ENCODE measurements at places on chromosomes 1 and 21. TPM values are rescaled to one million over a fixed set of nuclear protein-coding genes. Genes with fewer than 3 reads are reported as not detected.

Gene NOTCH2
- 37.4 TPM for polyA plus RNA-seq

Gene KRTAP13-2
- not detected for polyA plus RNA-seq

Gene OR6K3
- not detected for polyA plus RNA-seq

Gene ZNF683
- not detected for polyA plus RNA-seq

Gene SPRR2G
- polyA plus RNA-seq: not detected

Gene UBASH3A
- polyA plus RNA-seq: not detected

Gene ZBTB8A
- polyA plus RNA-seq: 1.8 TPM

DNA sequence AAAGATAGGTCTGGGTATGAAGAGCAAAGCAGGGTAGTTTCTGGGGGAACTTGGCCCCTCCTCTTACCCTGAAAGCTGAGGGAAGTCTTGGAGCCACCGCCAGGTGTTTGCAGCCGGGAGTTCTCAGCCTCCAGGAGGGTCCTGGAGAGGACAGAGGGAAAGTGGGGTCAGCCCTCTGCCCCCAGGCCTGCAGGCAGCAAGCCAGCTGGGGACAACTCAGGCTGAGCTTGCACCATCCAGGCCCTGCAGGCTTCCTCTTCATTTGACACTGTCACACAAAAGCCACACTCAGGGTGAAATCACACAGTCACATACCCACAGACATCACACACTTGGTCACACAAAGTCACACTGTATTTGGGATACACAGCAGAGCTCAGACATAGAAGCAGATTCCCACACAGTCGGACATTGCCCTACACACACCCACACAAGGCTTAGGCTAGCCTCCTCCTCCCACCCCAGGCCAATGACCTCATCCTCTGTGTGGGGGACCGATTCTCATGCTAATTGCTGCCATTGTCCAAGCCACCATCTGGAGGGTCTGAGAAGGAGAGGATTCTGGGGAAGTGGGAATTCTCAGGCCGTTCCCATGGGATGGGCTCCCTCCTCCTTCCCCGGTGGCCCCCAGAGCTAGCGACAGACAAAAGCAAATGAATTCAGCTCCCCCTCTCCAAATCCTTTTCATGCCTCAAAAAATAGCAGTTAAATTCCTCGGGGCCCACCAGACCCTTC, 3.7 kb downstream of the NES start:
- DNase-seq: peak; percentile 39

- DNase-seq: peak; percentile 13
Measured at GRCh38 chr1:227092069-227092468, 152.0 kb downstream of the COQ8A start.

- no peak for DNase-seq
Measured at GRCh38 chr1:119003413-119004128, 15.4 kb upstream of the TBX15 start.

DNA sequence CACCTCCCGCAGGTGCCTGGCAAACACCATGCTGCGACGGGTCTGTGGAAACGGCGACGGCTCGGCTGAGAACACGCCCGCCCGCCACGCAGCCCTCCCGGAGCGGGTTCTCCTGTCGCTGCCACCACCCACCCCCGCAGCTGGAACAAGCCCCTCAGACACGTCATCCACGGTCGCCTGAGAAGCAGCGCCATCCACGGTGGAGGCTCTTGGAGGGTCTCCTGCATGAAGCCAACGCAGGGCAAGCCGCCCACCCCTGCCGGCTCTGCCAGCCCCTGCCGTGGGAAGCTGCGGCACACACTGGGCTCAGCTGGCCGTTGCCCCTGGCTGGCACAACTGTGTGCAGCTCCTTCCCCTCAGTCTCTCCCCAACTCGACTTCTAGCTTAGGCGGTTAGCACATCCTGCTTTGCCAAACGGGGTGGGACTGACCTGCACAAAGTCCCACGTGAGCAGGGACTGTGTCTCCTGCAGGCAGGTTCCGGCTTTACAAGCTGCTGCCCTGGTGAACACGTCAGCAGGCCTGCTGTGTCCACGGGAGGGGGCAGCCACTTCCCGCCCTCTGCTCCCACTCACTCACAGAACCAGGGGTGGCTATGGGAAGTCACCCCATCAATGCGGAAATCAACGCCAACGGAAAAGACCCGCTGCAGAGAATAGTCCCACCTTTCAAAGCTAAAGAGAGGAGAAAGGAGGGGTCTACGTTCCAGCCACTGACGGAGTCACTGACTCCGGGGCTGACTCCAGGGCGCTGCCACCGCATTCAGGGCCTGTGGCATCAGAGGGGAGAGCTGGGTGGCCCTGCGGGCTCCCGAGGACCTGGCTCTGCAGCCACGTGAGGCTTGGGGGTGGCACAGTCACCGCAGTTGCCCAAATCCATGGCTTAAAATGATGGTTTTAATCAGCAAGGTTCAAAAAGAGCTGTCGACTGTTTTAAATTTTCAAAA, 10.3 kb downstream of the POFUT2 start:
- no peak for DNase-seq

DNA sequence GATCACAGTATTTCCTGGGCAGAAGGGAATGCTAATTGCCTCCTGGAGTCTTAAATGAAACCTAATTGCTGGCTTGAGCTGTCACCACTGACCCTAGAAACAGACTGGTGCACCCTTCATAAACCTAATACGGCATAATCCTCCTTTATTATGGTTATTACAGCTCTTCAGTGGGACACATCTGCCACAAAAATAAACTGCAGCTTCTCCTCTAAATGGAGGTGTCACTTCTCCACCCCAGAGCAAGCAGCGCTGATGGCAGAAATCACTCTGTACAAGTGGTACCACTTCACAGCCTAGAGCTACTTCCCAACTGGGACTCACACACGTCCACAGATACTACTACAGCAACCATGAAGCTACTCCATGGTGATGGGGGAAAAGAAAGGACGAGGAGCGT, 11.1 kb downstream of the PTPN14 start:
- DNase-seq: no peak

DNA sequence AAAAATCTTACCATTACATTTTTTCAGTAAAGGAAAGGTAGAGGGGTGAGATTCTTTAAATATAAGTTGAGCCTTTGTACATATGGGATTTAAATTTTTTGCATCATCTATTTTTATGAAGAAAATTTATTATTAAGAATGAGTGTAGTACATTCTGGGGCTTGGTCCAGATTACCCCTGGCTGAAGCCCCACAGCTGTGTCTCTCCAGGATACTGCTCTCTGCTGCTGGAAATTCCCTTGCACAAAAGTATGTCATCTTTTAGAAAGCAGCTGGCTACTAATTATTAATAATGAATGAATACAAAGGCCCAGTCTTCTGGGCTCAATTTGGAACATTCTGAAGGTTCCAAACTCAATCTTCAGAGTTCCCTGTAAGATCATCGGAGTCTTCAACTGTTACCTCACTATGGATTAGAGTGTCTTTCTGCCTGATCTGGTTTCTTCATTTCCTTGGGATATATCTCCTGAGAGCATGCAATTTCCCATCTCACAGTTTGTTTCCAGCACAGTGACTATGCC, 428.6 kb upstream of the BRINP3 start:
- peak; percentile 61 for DNase-seq

DNA sequence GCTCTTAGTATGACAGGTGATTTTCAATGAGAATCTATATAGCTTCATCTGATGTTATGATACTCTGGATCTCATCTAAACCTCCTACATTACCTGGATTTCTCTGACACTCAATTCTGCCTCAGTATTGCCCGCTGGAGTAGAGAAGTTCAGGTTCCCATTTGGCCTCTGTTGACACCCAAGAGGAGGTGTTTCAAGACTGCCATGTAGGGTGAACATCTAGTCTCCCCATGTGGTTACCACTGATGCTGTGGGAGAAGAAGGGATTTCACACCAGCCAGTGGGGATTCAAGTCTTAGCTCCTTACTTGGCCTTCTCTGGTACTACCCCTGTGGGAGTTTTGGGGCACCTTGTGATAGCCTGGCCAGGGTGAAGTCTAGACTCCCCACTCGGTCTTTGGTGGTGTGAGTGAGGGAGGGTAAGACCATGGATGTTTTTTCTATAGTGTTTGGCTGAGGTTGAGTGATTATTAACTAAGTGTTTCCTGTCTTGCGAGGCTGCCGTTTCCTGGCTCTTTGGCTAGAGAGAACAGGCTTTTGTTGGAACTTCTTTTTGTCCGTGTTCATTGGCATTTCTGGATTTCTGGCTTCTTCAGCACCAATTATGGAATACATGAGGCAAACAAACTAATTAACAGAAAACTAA, 90.7 kb downstream of the RHOU start:
- DNase-seq: no peak

GRCh38 chr1:243734308-243734695, 115.7 kb downstream of the AKT3 start:
- peak; percentile 17 for DNase-seq

- no peak for DNase-seq
Measured at GRCh38 chr1:154316704-154317103, 4.2 kb upstream of the AQP10 start.

GRCh38 chr1:196462086-196462485, 146.2 kb downstream of the KCNT2 start:
- peak; percentile 2 for DNase-seq

GRCh38 chr1:3660704-3661103, 8.4 kb downstream of the TP73 start:
- no peak for DNase-seq

DNA sequence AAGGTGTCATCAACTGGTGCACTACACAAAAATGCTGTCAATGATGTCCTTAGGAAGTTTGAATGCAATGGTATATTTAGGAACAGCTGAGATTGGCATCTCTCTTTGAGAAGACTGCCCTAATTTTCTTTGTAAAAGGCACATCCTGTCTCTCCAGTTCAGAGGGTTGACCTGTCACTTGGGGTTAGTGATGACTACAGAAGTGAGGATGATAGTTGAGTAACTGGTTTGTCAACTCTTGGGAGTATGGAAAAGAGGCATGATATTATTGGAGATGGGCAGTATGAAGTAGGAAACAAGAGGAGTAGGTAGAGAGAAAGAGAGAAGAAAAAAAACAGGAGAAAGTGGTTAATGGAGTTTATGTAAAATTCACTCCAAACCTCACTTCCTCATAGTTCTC, 40.4 kb upstream of the PIGC start:
- DNase-seq: no peak

GRCh38 chr1:169925505-169926482, 32.1 kb upstream of the SCYL3 start:
- DNase-seq: no peak

DNA sequence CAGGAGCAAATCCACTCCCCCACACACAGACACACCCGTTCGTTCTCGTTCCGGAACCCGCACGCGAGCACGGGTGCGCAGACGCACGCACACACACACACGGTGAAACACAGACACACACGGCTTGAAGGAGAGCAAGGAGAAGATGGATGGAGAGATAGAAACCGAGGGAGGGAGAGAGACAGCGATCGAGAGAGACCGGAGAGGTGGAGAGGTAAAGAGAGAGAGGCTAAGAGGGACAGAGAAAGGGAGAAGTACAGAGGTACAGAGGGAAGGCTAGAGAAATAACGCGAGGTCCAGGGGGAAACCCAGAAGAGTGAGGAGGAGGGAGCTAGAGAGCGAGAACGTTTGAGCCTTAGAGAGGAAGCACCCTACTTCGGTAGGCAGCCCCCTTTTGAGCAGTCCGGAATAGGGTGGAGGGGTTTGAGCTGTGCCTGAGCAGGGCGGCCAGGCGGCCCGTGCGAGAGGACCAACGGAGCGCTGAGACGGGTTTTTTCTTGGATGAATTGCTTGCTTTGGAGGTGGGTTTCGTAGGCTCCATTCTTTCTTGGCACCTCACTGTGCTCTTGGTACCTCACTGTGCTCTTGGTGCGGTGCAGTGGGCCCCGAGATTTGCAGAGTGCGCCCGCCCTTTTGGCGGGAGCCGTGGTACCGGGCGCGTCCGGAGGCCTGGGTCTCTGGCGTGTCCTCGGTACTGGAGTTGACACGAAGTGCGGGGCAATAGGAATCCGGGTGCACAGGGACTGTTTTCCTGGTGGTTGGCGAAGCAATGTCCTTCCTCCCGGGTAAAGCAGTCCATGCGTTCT, 88.4 kb upstream of the RHOU start:
- DNase-seq: peak; percentile 39

GRCh38 chr1:30265127-30266070, 458.0 kb downstream of the MATN1 start:
- no peak for DNase-seq

GRCh38 chr1:244585867-244586266, 67.1 kb upstream of the DESI2 start:
- DNase-seq: no peak

DNA sequence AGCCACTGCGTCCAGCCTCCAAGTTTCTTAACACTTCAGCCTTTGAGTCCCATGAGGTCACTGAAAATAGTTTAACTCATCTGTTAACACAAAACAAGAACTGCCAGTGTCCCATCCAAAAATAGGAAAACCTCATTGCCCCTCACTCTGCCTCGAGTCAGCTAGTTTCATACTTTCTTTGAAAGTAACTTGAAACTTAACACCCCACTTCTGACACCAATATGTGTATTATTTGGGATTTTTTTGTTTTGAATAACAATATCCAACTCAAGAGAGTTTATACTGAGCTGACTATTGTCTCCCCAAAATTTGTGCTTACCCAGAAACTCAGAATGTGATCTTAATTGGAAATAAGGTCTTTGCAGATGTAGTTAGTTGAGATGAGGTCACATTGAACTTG, 16.9 kb upstream of the PIK3CD start:
- DNase-seq: no peak

- no peak for DNase-seq
Measured at GRCh38 chr1:26717017-26717491, 21.2 kb downstream of the ARID1A start.

DNA sequence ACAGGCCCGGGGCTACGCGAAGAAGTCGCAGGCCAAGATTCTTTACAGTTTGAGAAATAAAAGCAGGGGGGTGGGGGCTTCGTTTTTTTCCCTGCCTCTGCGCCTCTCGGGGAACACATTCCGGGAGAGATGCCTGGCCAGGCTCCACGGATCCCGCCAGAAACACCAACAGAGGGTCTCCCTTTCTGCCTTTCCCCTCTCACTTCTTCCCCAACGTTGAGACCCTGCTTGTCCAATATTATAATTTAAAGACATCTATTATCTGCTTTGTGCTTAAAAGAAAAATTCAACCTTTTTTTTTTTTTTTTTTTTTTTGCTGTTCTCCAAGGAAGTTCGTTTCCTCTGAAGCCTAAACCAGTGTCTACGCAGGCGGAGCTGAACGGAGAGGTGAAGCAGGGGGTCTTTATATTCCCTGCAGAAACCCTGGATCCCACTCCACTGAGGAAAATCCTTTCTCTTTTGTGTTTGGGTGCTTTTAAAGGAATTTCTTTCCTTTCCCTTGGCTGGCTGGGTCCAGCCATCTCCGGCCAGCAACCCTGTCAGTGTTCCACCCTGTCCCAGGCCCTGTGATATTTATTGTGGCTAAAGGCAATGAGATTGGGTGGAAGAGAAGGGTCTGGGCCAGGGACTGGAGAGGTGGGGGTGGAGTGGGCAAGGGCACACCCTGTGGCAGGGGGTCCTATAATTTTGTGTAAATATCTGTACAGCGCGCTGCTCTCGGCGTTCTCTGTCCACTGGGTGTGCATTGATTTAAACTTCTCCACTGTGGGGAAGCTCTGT, 2.2 kb downstream of the FOXD2 start:
- DNase-seq: no peak

DNA sequence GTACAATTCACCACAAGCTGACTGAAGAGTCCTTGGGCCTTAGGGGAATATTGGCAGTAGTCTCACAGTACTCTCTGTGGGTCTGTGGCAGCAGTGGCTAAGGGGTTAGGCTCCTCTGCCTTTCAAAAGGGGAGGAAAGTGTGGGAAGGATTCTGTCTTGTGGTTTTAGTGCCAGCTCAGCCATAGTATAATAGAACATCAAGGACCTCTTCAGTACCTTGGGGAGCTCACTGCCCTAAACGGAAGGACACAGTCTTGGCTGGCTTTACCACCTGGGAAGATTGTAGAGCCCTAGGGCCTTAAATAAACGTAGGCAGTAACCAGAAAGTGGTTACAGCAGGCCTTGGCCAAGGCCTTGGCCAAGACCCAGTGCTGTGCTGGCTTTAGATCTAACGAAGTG, 265.7 kb downstream of the COL11A1 start:
- DNase-seq: no peak

- peak; percentile 38 for DNase-seq
Measured at GRCh38 chr1:68141071-68142021, 90.9 kb upstream of the DIRAS3 start.

All from IMR-90 (cell line).